ENCODE measurements at places on chromosomes 6 and 20.

GRCh38 chr6:43021270-43022047, at the start of gene RRP36:
TSS of gene RRP36 (plus strand) at chr6:43021623. CDS start at chr6:43021655, 32 bp downstream.
- no peak for DNase-seq

- DNase-seq: no peak
Observed at GRCh38 chr6:106079961-106080762, 6.0 kb upstream of the PRDM1 start.

- no peak for DNase-seq
Observed at GRCh38 chr6:6629402-6629801, 40.9 kb downstream of the LY86 start.

DNA sequence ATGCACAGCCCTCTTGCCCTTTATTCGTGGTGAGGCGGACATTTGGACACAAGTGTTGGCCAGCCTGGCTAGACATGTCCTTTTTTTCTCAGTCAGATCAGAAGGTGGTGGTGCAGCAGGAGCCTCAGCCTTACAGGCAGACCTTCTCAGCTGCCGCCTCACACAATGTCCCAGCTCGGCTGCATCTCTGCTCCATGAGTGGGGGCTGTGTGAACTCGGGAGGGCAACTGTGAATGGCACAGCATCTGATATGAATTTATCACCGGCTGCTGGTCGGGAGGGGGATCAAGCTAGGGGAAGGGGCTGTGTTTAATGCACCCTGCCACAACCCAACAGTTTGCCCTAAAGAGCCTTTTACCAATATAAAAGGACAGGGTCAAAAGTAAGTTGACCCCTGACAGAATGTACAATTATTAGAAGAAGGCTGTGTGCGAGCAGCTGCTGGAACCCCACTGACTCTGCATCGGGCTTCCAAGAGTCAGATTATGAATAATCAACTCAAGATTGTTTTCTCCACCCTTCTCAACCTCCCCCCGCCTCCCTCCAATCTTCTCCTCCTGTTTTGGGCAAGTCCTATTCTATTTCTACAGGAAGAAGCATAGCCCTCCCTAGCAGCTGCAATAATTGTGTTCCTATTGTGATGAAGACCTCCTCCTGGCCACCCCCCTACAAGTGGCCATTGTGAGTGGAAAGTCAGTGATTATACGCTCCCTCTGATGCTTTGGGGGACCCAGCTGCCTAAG, 245.2 kb downstream of the PKHD1 start:
- no peak for DNase-seq

DNA sequence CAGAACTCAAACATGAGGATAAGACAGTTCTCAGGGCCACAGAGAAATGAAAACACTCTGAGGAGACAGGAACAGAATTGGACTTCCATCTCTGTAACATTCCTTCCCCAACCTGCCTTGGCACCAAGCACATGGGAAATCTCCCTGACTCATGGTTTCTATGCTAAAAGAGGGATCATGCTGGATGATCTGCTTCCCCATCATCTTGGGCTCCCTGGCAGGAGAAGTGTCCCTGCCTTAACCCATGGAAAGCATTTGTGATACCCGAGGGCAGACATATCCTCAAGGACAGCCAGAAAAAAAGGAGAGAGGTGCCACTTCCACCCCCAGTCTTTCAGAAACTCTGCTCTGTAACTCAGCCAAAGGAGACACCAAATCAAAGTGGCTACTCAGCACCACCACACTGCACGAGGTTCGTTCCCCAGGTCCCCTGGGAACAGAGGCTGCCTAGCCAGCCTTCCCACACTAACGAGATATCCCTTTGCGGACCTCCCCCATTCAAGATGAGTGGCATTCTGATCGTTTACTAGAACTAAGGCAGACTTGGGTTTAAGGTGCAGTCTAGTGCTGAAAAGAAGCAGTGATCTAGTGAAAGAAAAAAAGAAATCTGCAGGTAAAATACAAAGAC, 34.8 kb downstream of the BLOC1S5 start:
- no peak for DNase-seq

DNA sequence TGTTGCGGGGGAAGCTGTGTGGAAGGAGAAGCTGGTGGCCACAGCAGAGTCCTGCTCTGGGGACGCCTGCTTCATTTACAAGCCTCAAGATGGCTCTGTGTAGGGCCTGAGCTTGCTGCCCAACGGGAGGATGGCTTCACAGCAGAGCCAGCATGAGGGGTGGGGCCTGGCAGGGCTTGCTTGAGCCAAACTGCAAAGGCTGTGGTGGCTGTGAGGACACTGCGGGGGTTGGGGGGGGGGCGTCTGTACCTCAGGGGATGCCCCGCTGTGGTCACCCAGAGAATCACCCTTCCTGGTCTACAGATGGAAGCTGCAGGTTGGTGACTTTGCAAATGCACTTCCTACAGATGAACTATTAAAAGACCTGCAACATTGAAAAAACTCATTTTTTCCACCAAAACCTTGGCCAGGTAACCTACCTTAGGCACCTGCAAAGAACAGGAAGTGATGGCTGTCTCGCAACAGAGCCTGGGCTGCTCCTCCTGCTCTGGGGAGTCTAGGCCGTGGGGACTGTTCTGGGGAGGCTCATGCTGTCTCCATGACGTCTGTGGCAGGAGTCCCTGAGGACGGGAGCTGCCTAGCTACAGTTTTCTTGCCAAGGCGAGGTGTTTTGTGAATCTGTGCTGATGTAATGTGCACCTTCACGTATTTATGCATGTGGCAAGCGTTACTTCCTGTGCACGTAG, 7.3 kb downstream of the NPBWR2 start:
- no peak for DNase-seq

- no peak for DNase-seq
Observed at GRCh38 chr20:47741669-47742608, 43.3 kb downstream of the SULF2 start.

DNA sequence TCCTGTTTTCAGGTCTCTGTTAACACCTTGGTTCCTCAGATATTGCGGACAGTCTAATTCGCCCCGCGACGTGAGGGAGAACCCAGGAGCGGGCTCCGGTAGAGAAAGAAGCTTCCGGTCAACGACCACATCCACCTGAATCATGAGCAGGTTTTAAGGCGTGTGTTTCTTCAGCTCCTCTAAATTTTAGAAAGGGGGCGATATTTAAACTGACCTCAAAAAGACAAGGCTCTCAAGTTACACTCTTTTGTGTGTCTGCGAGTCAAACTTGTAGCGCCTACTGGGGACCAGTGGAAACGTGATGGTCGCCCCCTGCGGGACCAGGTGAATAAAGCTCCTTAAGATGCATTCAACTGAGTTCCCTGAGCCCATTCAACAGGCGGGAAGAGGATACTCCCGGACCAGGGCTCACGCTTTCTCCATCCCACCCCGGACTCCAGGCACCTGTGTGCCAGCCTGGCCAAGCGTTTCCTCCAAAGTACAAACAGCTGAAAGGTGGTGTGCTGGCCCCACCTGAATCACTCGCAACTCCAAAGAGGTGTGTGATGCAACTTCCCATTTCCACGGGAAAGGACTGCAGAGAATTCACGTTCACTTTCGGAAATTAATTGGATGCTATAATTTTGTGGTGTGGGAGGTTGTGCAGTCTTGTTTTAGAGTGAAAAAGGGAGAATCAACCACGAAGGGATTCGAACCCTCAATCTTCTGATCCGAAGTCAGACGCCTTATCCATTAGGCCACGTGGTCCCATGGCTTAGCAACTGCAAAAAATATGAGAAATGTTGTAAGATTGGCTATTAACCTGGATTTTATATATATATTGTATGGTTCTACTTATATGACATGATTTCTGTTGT, 17.0 kb downstream of the GPX5 start:
- DNase-seq: peak; percentile 18

GRCh38 chr6:7544597-7544996, 3.1 kb downstream of the DSP start:
- DNase-seq: no peak

- peak; percentile 76 for DNase-seq
Observed at GRCh38 chr20:39897058-39897457, 792.0 kb downstream of the MAFB start.

DNA sequence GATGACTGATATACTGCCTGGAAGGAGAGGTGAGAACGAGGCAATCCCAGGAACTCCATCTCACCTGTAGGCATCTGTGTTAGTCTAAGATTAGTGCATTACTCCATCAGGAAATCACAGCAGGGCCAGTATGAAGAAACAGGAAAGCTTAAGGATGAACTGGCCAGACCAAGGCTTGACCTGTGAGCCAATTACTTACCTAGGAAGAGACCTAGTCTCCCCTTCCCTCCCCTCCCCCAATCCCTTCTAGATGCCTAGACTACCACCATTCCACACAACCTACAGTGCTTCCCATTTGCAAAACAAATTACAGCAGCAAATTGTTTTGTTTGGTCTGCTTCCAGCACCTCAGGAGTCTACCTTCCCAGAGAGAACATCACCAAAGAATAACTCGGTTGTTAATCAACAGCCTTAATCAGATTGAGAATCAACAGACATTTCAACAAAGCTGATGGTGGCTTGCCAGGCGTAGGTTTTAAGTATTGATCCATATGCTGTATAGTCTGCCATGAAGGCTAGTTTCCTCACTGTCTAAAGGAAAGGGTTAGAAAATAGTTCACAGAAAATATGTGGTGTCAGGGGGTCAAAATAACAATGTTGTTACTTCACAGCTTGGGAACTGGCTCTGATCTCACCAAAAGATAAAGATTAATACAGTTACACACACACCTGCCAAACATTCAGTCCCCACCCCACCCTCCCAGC, 10.1 kb downstream of the PKHD1 start:
- no peak for DNase-seq

- DNase-seq: no peak
Observed at GRCh38 chr6:2792330-2793110, 27.3 kb downstream of the WRNIP1 start.

DNA sequence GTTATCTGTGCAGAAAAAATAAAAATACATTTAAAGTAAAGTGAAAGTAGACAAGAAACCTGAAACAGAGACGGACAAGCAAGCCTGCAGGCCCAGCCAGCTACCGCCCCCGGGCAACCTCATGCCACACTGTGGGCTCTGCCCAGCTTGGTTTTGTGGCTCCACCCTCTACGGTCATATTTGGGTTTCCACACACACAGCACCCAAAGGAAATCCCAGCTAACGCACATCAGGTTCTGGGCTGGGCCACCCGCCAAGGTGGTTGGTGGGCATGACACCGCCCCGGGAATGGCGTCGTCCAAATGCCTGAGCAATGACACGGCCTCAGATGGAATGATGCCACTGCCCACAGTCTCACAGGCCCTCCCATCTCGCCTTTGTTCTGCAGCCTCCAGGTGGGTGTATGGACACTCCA, 22.9 kb downstream of the FAM110A start:
- DNase-seq: no peak

DNA sequence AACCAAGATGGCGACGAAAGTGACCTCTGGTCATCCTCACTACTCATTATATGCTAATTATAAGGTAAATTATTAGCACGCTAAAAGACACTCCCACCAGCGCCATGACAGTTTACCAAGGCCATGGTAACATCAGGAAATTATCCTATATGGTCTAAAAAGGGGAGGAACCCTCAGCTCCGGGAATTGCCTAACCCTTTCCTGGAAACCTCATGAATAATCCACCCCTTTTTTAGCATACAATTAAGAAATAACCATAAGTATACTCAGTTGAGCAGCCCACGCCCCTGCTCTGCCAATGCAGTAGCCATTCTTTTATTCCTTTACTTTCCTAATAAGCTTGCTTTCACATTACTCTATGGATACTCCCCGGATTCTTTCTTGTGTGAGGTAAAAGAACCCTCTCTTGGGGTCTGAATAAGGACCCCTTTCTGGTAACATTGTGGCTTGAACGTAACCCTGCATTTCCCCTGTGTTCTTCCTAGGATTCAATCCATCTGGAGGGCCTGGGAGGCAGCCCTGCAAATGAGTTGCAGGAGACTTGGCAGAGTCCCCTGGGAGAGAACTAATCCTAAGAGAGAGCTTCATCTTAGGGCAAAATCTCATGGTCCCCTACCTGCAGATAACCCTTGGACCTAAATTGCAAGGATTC, 225.6 kb upstream of the JARID2 start:
- DNase-seq: no peak

DNA sequence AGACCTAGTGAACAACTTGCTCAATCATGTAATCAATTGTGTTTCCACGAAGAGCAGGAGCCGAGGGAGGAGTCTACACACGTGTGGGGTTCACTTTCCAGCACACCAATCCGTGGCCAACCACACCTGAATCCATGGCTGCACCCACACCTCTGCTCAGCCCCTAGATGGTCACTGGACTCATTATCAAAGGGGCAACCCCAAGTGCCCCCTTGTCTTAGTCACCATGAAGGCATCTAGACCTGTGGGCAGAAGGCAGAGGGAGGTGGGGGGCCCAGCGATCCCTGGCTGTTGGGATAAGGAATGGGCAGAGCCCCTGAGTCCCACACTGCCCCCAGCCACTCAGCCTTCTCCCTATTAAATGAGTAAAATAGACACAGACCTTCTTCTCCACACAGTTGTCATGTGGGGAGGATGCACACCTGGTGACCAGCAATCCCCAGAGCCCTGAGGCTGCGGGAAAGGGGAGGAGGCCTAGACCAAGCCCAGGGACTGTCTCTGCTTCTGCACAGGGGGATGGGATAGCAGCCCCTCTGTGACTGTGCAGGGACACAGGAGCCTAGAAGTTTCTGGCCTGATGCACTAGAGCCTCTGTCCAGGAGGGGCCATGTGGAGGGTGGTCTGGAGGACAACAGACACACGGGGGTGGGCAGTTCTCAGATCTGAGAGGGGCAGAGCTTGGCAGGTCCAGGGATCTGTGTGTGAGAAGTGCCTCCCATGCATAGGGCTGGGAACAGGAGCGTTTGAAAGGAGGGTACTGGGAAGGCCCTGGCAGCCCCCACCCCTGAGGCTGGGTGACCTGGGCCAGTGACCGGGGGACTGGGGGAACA, 1.9 kb upstream of the RAET1L start:
- DNase-seq: no peak

DNA sequence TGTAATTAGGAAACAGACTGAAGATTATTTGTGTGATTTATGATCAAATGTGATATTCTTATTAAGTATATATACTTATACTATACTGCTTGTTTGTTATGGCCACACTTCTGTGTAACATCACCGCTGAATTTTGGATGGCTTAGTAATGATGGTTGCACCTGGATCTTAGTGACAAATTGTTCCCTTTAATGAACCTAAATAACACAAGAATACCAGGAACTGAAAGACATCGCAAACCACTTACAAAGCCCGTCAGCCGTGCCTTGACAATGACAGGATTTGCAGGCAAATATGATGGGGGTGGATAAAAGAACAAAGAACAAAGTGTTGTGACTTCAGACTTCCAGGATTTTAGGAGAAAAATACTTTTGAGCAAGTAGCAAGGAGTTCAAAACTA, 67.1 kb downstream of the LAMP5 start:
- DNase-seq: no peak

GRCh38 chr20:44070139-44070900, 116.7 kb downstream of the JPH2 start:
- DNase-seq: no peak
